ENCODE measurements at places on chromosomes 1 and 21. TPM values are rescaled to one million over a fixed set of nuclear protein-coding genes. Genes with fewer than 3 reads are reported as not detected.

- peak; percentile 65 for DNase-seq
- peaks cover 19% of the 10 kb centered on the region for H3K4me1 ChIP-seq
- no peak overlapping the region for H3K27ac ChIP-seq
- peaks cover 2% of the 10 kb centered on the region for H3K36me3 ChIP-seq
- no peak overlapping the region for H3K4me3 ChIP-seq
- no peaks in the 10 kb centered on the region for H3K27me3 ChIP-seq
Observed at GRCh38 chr1:210347112-210347511, 18.4 kb downstream of the HHAT start.

DNA sequence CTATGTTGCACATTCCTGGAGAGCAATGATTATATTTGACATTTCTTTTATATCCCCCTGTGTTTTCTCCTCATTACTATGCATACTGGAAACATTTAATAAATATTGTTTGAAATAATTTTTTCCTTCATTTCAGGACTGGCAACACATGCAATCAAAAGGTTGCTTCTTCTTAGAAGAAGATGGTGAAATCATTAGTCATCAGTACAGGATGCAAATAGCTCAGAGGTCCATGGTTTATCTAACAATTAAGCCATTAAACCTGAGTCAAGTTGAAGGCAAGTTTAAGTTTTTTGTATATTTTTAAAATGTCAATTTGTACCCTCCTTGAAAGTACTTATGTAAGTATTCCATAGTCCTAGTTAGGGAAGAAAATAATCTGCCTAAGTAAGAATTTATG, 22.5 kb downstream of the EFCAB7 start:
- no peaks in the 10 kb centered on the region for H3K27me3 ChIP-seq
- peaks cover 1% of the 10 kb centered on the region for H3K4me1 ChIP-seq
- no peak overlapping the region for H3K27ac ChIP-seq
- no peak for DNase-seq

Gene CRYBG2
- 6.4 TPM for total RNA-seq

Gene KCNE1
- total RNA-seq, result not detected

Gene IGSF9
- 0.07 TPM for total RNA-seq

DNA sequence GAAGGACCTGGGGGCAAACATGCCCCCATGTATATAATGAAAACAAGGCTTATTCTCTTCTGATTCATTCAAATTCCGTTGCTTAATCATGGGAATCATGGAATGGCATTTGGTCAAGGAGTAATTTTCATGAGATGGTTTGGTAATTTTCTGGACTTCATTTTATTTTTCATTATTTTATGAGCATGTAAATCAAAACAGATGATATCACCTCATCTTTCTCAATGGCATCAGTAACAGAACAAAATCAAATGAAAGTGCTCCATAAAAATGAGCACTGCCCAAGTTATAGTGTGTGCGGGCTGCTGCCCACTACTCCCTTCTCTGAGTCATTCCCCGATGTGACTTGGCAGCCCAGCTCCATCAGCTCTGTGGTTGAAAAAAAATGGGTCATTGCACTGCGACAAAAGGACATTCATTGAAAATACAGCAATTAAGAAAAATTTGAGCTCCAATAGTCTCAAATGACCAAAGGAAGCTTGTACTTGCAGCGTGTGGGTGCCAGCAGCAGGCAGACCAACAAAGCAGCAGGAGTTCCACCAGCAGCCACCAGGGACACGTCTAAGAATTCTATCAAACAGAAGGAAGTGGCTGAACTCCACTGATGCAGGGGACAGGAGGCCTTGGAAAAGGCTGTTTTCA, 84.3 kb upstream of the VAV3 start:
- H3K36me3 ChIP-seq, result no peaks in the 10 kb centered on the region
- H3K4me3 ChIP-seq, result no peak overlapping the region
- H3K27me3 ChIP-seq, result no peaks in the 10 kb centered on the region

DNA sequence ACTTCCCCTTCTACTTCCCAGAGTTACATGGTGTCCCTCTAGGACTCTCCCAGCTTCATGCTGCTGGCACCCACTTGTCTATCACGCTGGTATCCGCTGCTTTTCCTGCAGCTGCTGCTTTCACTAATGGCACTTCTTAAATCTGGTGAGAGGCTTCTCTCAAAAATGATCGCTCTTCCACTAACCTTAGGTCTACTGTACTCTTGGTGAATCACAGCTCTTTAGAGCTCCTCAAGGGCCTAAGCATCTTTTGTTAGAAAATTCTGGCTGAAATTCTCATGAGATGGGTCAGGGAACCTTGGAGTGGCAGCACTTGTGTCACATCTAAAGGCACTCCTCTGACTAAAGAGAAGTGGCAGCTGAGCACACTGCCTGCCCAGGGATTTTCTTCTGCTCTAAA, 32.1 kb downstream of the ZMYND12 start:
- no peaks in the 10 kb centered on the region for H3K27me3 ChIP-seq
- no peak overlapping the region for H3K4me3 ChIP-seq
- no peaks in the 10 kb centered on the region for H3K36me3 ChIP-seq
- no peaks in the 10 kb centered on the region for H3K4me1 ChIP-seq
- H3K27ac ChIP-seq, result no peak overlapping the region

- no peak overlapping the region for H3K4me3 ChIP-seq
- DNase-seq, result no peak
- no peak overlapping the region for H3K27ac ChIP-seq
- H3K27me3 ChIP-seq, result no peaks in the 10 kb centered on the region
- H3K36me3 ChIP-seq, result no peaks in the 10 kb centered on the region
Observed at GRCh38 chr1:4149281-4149680, 249.2 kb upstream of the C1orf174 start.

DNA sequence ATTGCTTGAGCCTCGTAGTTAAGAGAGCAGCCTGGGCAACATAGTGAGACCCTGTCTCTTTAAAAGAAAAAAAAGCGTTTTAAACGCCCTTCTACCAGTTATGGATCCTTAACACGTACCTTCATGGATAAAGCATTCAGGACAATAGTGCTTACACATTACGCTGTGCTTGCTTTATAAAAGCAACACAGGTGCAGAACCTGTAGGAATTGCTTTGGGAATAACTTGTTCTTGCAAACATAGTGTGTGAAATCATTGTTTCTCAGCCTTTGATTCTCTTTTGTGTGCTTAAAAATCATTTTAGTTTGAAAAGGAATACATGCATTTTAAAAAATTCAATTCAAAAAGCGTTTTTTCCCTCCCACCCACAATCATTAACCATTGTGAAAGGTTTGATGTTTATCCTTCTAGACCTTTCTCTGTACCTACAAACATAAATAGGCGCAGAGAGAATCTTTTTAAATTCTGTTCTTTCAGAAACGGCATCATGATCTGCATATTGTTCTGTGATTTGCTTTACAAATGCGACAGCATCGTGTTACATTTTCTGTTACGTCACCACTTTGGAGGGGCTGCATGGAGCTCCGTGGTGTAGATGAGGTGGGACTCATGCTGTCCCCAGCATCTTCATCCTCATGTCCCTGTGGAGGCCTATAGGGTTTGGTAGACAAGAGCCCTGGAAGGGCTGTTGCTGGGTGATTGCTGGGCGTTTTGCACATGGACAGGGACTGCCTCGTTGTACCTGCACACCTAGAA, 54.6 kb downstream of the SPSB1 start:
- no peak overlapping the region for H3K4me3 ChIP-seq
- H3K4me1 ChIP-seq, result no peaks in the 10 kb centered on the region
- no peaks in the 10 kb centered on the region for H3K36me3 ChIP-seq
- no peaks in the 10 kb centered on the region for H3K27me3 ChIP-seq
- no peak overlapping the region for H3K27ac ChIP-seq

- H3K4me3 ChIP-seq, result no peak overlapping the region
- no peaks in the 10 kb centered on the region for H3K27me3 ChIP-seq
- H3K27ac ChIP-seq, result no peak overlapping the region
- DNase-seq, result no peak
- H3K36me3 ChIP-seq, result no peaks in the 10 kb centered on the region
- H3K4me1 ChIP-seq, result no peaks in the 10 kb centered on the region
Observed at GRCh38 chr21:15309022-15309590, 244.3 kb upstream of the NRIP1 start.

GRCh38 chr1:27284425-27285273, 37.3 kb upstream of the TMEM222 start:
- H3K27ac ChIP-seq, result no peak overlapping the region
- no peak overlapping the region for H3K4me3 ChIP-seq
- H3K27me3 ChIP-seq, result no peaks in the 10 kb centered on the region
- H3K4me1 ChIP-seq, result no peaks in the 10 kb centered on the region
- no peaks in the 10 kb centered on the region for H3K36me3 ChIP-seq
- peak; percentile 97 for DNase-seq

Gene ADCY10
- 0.05 TPM for total RNA-seq

GRCh38 chr21:44550807-44551206, 498 bp downstream of the KRTAP10-2 start:
- H3K27me3 ChIP-seq, result no peaks in the 10 kb centered on the region

DNA sequence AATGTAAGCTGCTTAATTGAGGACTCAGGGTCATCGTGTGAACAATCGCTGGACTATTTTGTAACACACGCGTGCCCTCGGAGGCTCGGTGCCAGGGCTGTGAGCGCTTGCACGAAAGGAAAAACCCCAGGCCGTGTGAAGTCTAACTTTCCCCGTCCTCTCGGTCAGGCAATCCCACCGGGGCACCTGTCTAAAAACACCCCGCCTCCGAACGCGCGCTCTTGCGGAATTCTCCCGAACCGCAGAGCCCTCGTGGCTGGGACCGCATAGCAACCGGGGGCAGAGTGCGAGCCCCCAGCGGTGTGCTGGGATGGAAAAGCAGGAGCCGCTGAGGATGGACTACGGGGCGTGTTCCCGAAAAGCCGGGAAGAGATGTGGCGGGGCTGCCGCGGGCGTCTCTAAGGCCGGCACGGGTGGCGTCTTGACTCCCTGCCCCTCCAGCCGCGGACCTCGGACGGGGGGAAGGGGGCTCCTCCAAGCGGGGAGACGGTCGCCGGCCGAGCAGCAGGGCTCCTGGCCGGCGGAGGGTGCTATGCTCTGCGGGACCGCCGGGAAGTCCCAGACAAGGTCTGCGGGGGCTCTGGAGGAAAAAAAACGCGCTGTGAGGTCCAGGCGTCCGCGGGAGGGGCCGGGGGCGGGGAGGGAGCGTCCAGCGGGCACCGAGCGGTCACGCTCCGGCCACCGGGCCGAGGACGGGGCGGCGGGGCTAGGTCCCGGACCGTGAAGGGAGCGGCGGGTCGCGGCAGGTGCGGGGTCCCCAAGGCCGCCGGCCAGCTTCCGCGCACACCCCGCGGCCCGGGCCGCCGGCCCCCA, 936 bp downstream of the ZBTB21 start:
- H3K27me3 ChIP-seq, result no peaks in the 10 kb centered on the region
- peaks cover 36% of the 10 kb centered on the region for H3K4me1 ChIP-seq
- H3K27ac ChIP-seq, result peak overlapping the region; percentile 89
- peak; percentile 66 for DNase-seq
- peak overlapping the region; percentile 93 for H3K4me3 ChIP-seq

DNA sequence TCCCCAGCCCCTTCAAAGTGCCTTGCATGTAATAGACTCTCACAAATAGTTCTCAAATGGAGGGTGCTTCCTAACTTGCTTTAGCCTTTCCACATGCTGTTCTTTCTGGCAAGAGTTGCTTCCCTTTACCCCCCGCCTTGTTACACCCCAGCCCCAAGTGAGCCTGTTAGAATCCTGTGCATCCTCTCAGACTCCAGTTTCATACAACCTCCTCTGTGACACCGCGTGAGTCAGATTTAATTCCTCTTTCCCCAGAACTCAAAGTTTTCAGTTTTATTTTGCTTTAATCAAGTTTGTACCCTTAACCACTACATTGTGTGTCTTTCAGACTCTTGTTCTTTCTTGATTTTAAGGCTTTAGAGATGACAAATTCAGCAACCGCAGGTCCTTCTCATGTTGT, 234.5 kb upstream of the HOOK1 start:
- H3K4me3 ChIP-seq, result no peak overlapping the region
- H3K27me3 ChIP-seq, result no peaks in the 10 kb centered on the region
- no peak for DNase-seq
- peaks cover 4% of the 10 kb centered on the region for H3K36me3 ChIP-seq
- no peaks in the 10 kb centered on the region for H3K4me1 ChIP-seq

- peaks cover 2% of the 10 kb centered on the region for H3K27me3 ChIP-seq
- H3K4me1 ChIP-seq, result no peaks in the 10 kb centered on the region
- H3K4me3 ChIP-seq, result no peak overlapping the region
Observed at GRCh38 chr1:230342019-230342418, 84.1 kb downstream of the PGBD5 start.

- no peak for DNase-seq
- H3K4me1 ChIP-seq, result no peaks in the 10 kb centered on the region
- no peak overlapping the region for H3K4me3 ChIP-seq
Observed at GRCh38 chr1:220703305-220703704, 13.1 kb downstream of the C1orf115 start.

GRCh38 chr1:203096566-203096965, 10.8 kb upstream of the MYOG start:
- no peaks in the 10 kb centered on the region for H3K36me3 ChIP-seq
- H3K4me3 ChIP-seq, result no peak overlapping the region
- no peak overlapping the region for H3K27ac ChIP-seq
- H3K27me3 ChIP-seq, result peaks cover 7% of the 10 kb centered on the region
- DNase-seq, result no peak

GRCh38 chr1:1200876-1201810, 5.2 kb downstream of the TNFRSF18 start:
- DNase-seq, result peak; percentile 88
- H3K4me3 ChIP-seq, result peak overlapping the region; percentile 57
- peaks cover 2% of the 10 kb centered on the region for H3K36me3 ChIP-seq
- H3K27me3 ChIP-seq, result no peaks in the 10 kb centered on the region

All from activated CD8-positive, alpha-beta T cell treated with anti-CD3 and anti-CD28 coated beads for 36 hours (primary cell).